Skin of body (tissue), 3 donors: ENCODE measurements at places on chromosomes 3 and 15. TPM values are rescaled to one million over a fixed set of nuclear protein-coding genes. Genes with fewer than 3 reads are reported as not detected.

- no peak for DNase-seq
These were observed 1120.1 kb downstream of the ROBO1 start for GRCh38 chr3:78647726-78648125.

DUOXA2 gene
- total RNA-seq: not detected

DNA sequence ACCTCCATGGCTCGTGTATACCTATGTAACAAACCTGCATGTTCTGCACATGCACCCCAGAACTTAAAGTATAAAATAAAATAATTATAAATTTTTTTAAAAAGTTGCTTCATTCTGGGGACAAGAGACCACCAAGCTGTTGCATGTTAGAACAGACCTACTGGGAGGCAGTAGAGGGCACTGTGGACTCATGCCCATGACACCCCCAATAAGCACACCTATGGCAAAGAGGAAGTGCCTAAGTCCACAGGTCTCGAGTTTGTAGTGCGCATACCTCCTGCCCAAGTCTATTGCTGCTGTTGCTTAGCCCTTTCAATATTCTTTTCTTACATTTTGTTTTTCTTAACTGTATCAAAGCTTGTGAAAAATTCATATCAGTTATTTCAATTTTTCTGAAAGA is 267.9 kb upstream of the THBS1 start:
- no peak for DNase-seq

DNA sequence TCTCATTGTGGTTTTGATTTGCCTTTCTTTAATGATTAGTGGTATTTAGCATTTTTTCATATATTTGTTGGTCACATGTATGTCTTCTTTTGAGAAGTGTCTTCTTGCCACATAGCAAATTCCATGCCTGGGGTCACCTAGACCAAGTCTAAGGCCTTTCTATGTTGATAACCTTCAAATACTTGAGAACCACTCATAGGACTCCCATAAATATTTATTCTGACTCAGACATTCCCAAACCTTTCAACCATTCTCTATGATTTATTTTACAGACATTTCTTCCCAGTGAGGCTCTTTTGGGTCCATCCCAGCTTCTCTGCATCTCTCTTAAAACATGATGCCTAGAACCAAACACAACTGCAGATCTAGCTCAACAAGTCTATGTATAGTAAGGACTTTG is 69.2 kb downstream of the ATP8B4 start:
- DNase-seq: no peak

TAGLN3 gene
- 1.9 TPM for total RNA-seq
